Stimulated activated CD4-positive, alpha-beta T cell treated with anti-CD3 and anti-CD28 coated beads, Interleukin-12 subunit alpha, Interleukin-12 subunit beta, amount 100 ng/mL, for 4 hours (primary cell): ENCODE measurements at places on chromosomes 7 and 10.

DNA sequence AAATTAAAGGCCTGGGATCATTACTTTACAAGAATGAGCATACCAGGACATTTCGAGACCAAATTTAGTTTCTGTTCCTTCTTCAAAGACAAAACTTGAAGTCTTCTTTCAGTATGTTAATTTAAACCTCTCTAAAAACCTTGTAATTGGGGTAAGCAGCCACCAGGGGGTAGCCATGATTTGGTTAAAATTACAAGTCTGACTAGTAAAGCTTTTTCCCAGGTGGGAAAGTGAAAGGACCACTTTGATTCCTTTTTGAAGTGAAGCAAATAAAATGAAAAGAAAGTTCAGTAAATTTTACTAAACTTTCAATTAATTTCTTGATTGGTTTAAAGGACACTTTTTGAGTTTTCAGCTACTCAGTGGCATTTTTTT is 294.3 kb downstream of the BBS9 start:
- no peak for DNase-seq

- no peak for DNase-seq
Observed at GRCh38 chr7:55339033-55340000, 25.8 kb upstream of the LANCL2 start.

DNA sequence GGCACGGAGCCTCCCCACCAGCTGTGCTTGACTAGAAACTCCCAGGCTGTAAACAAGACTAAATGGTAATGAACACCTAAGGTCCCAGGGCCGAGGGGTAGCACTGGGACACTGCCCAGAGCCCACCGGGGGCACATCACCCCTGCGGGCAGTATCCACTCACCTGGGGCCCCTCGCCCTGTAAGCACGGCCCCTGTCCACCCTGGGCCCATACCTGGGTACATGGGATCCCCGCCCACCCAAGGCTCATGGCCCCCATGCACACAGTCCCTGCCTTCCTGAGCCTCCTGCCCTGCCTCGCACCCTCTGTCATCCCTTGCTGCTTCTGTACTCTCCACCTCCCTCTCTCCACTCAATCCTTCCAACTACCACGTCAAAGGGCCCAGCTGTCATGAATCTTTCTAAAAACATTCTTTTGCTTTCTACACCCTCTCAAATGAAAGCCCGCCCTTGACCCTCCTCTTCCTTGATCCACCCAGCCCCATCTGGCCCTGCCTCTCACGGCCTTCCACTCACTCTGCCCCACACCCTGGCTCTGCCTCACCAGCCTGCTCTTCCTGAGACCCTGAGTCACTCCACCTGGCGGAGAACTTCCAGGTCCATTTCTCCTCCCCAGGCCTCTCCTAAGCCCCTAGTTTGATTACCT is 173.1 kb downstream of the PARD3 start:
- DNase-seq: no peak

- no peak for DNase-seq
Observed at GRCh38 chr10:35262436-35262835, 73.9 kb upstream of the CCNY start.

DNA sequence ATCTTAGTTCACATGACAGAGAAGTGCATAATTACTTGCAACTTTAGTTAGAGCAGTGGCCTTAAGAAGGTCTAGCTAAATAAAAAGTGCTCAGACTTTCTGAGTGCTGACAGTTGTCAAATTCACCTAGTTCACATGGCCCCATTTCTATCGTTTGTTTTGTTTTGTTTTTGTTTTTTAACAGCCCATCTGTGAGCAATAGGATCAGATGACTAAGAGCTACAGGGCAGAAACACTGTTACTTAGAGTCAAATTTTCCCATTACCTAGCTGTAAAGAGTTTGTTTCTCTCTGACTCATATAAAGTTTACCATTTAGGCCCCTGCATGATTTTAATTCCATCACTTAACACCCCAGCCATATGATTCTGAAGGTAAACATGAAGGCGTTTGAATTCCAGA is 18.8 kb downstream of the CAV1 start:
- DNase-seq: no peak

DNA sequence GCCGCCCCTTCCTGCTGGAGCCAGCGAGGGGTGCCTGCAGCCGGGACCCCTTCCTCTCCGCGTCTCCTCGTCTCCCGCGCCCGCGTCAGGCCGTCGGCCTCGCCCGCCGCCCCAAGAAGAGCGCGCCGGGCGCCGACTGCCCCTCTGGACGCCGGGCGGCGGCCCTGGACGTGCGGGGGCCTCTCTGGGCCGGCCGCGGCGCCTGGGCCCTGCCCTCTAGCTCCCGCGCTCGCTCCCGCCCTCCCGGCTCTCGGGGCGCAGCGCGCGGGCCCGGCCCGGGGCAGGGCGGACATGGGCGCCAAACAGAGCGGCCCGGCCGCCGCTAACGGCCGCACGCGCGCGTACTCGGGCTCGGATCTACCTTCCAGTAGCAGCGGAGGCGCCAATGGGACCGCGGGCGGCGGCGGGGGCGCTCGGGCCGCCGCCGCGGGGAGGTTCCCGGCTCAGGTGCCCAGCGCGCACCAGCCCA is 704 bp downstream of the ZNRF2 start:
- peak; percentile 36 for DNase-seq

- DNase-seq: no peak
Observed at GRCh38 chr10:110859973-110860376, 11.8 kb upstream of the PDCD4 start.
